Endothelial cell (in vitro differentiated cells): ENCODE measurements at places on chromosomes 4 and X. TPM values are rescaled to one million over a fixed set of nuclear protein-coding genes. Genes with fewer than 3 reads are reported as not detected.
A peak's percentile ranks its signal among the peaks of the same experiment; 100 is the strongest.

DNA sequence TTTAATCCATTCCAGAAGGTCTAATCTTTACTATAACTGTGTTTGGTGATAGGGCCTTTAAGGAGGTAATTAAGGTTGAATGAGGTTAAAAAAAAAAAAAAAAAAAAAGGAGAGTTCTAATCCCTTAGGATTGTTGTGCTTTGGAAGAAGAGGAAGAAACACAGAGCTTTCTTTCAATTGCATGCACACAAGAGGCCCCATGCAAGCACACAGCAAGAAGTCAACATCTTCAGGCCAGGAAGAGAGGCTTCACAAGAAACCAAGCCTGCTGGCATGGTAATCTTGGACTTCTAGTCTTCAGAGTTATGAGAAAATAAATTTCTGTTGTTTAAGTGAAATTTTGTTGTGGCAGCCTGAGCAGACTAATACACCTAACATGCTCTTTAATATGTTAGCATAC lies 118.6 kb downstream of the NAA11 start:
- no peak for DNase-seq

- DNase-seq: no peak
These were observed 57.0 kb downstream of the MND1 start for GRCh38 chr4:153401501-153401900.

DNA sequence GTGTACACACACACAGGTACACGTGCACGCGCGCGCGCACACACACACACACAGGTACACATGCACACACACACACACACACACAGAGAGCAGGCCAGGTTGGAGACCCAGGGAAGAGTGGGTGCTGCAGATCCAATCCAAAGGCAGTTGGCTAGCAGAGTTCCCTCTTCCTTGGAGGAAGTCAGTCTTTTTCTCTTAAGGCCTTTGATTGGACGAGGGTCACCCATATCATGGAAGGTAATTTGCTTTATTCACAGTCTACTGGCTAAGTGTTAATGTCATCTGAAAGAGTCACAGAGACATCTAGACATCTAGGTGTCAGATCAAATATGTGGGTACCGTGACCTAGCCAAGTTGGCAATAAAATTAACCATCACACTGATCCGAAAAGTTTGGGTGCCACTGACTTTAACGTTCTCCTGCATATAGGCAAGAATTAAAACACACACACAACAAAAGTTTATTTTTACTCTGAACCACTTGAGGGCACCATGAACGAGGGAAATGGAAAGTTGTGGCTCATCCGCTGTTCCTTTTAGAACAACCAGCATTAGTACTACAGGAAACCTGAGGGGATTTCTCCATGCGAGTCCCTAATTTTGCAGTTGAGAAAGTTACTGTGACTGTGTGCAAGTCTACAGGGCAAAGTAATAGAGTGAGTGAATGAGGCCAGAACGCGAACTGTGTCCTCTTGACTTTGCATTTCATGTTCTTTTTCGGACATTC lies 66.0 kb upstream of the STOX2 start:
- DNase-seq: peak; percentile 10

DNA sequence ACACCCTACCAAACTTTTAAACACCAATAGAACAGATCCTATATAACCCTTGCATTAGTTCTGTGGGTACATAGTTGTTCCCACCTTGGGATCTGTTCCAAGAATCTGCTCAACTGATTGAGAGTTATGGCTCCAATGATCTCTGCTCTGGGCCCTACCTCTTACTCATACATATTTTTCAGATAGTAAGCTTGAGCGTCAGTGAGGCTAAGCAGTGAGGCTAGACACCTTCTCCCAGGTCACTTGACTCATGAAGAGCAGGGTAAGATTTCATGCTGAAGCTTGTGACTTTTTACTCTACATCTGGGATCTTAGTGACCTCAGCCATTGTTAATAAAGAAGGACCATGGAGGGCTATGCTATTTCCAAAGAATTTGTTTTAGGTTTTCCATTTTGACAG lies 23.1 kb upstream of the TNIP3 start:
- no peak for DNase-seq

DNA sequence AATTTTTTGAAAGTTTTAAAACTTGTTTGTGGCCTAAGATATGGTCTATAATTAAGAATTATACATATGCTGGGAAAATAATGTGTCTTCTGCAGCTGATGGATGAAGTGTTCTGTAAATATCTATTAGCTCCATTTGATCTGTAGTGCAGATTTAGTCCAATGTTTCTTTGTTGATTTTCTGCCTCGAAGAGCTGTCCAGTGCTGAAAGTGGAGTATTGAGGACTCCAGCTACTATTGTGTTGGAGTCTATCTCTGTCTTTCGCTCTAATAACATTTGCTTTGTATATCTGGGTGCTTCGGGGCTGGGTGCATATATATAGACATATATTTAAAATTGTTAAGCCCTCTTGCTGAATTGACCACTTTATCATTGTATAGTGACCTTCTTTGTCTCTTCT lies 2127.3 kb downstream of the PCDH7 start:
- peak; percentile 13 for DNase-seq

DNA sequence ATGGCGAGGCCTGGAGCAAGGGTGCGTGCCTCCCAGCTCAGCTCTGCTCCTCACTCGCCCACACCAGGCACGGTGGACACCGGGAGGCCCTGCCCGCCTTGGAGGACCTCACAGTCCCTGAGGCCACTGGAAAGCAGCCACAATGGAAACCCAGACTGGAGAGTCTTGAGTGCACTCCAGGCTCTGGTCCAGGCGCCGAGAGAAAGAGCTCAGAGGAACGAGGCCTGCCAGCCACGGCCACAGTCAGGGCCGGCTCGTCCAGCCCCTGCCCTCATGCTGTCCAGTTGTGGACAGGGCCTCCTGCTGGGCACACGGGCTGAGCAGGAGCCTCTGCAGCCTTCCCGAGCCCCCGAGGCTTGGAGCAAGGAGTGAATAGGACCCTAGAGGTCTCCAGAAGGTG lies 53.3 kb upstream of the GRPEL1 start:
- no peak for DNase-seq

Gene TBC1D9
- 25.5 TPM for total RNA-seq

- no peak for DNase-seq
These were observed 58.3 kb upstream of the VSIG4 start for GRCh38 chrX:66098162-66098561.

- DNase-seq: no peak
These were observed 157.8 kb upstream of the TLL1 start for GRCh38 chr4:165715211-165715610.

Gene TEC
- total RNA-seq: 1.9 TPM

- DNase-seq: no peak
These were observed 7.5 kb downstream of the BCOR start for GRCh38 chrX:40090050-40090804.

DNA sequence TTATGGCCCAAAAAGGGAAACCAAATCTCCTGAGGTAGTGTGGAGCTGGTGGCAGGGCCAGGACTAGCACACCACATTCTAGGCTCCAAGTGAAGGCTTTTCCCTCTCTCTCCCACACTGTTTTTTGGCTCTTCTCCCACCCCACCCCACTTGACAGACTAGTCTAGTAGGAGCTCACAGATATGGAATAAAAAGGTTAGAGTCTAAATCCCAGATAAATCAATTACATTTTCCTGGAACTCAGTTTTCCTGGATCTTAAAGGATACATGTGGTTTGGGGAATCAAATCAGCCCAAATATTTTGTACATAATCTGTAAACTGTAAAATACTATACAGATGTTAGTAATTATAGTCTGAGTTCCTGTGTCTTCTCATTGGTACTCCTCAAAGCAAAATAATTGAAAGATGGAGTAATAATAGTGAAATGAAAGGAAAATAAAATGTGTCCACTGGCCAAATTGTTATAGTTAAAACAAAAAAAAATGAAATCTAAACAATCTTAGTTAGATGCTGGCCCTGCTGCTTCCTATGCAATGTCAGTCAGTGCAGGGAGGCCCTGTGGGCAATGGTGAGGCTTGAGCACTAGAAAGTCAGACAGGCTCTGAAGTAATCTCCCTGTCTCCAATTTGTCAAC lies 370.4 kb upstream of the CPEB2 start:
- no peak for DNase-seq

DNA sequence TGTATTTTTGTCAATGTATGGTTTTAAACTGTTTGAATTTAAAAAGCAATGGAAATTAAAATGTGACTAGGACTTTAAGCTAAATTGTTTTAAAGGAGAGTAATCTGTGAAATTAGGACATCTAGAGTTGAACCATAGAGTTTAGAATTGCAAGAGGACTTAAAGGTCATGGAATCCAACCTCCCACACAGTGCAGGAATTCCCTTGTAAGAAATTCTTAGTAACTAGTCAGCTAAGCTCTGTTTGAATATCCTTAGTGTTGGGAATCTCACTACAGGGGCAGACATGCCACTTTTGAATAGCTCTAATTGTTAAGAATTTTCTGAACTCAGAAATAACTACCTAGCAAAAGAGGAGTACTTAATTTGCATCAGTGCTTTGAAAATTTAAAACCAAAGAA lies 292.9 kb downstream of the IL1RAPL1 start:
- DNase-seq: no peak

DNA sequence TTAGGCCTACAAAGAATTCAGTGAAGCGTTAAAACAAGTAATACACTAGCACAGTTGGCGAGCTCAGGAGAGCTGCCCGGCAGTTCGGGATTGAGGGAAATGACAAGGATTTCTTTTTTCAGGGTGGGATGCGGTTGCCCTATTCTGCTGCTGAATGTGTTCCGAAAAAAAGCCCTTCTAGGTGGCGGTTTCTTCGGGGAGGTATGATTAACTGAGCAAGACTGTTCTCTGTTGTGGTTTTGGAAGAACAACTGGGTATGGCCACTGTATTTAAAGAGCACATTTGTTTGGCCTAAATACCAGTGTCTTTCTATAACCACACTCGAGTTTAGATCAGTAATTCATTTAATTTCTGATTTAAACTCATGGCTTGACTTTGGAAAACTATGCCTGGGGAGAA lies 459.7 kb upstream of the FAT1 start:
- no peak for DNase-seq

Gene PPEF1
- total RNA-seq: not detected

DNA sequence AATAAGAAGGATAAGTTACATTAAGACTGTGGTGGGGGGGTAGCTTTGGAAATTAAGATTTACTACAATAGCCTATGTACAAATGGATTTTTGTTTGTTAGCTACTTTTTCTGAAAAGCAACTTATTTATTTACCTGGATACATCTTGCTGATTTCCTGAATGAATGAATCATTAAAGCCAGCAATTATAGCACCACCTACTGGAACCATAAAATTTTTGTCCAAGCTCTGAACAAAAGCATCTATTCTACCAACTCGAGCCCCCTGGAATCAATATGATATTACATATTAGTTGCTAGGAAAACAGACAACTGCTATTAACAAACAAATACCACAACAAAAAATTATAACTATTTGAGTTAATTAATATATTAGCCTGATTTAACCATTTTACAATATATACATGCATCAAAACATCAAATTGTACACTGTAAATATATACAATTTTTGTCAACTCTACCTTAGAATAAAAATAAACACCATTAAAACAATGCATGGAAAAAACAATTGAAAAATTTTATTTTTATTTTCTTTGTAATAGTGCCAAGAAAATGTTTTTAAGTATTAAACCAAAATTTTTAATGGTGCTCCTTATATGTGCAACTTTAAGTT lies 15.3 kb downstream of the SEPSECS start:
- no peak for DNase-seq

Gene CD40LG
- total RNA-seq: not detected

DNA sequence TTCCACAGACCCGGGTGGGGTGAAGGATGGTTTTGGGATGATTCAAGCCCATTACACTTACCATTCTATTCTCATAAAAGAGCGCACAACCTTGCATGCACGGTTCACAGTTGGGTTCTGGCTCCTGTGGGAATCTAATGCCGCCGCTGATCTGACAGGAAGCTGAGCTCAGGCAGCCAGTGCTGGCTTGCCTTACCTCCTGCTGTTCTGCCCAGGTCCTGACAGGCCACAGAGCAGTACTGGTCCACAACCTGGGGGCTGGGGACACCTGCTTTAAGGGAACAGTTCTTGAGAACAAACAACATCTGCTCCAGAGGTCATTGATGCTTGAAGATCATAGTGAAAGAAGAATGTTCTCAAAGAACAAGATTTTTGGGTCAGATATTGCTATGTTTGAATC lies 8.0 kb upstream of the HS3ST1 start:
- no peak for DNase-seq

DNA sequence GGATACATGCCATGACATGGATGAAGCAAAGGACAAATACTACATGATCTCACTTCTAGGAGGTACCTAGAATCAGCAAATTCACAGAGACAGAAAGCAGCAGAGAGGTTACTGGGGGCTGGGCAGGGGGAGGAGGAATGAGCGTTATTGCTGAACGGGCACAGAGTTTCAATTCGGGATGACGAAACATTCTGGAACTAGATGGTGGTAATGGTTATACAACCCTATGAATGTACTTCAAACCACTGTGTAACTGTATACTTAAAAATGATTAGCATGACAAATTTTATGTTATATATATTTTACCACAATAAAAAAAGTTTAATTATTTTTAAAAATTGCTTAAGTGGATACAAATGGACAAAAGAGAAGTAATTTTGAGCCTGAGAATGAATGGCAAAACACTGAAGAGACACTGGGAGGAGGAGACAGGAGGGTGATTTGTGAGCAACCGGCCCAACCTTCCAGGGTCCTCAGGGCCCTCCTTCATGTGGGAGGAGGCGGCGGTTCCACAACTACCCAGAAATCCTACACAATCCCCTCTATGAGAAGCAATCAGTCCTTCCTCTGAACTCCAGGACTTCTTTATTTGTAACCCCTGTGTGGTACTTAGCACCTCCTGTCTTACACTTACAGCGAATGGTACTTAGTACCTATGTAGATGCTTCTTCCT lies 14.1 kb downstream of the ACSL1 start:
- DNase-seq: no peak

Gene ARHGAP4
- total RNA-seq: 72.2 TPM

DNA sequence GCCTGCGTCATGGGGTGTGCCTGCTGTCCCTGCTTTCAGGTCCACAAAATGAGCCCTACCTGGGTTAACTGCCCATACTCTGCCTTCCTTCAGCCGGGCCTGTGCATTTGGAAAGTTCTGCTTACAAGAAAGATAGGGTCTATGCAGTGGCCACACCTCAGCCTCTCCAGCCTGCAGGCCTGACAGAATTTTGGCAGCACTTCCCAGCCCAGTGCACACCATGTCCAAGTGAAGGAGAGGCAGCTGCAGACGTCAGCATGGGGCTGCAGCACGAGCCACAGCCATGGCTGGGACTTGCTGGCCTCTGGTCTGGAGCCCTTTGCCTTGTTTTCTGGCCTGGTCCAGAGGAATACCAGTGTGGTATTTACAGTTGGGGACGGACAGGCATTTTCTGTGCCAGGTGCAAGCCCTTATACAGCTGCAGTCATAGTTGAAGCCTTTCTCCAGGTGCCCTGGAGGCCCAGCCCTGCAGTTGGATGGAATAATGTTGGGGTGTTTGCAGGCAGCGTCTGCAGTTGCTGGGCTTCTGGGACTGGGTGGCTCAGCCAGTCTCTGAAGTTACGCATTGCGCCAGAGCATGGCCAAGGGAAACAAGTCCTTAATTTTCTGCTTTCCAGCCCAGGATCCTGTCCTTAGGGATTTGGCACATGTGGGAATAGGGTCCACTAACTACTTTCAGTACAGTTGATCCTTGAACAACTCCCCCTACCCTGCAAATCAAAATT lies 26.2 kb downstream of the JADE1 start:
- no peak for DNase-seq

- DNase-seq: no peak
These were observed 126.3 kb upstream of the CBR4 start for GRCh38 chr4:169136330-169136729.

- DNase-seq: no peak
These were observed 17.3 kb upstream of the FMR1 start for GRCh38 chrX:147894366-147894963.

Gene SLC26A1
- total RNA-seq: not detected

- DNase-seq: no peak
These were observed 11.6 kb downstream of the ABCD1 start for GRCh38 chrX:153736071-153736820.

- DNase-seq: no peak
These were observed 45.0 kb downstream of the PIR start for GRCh38 chrX:15448010-15448639.
